NCI-H146 (cell line): ENCODE measurements at places on chromosomes 16 and 17.

GRCh38 chr17:17579691-17580090 is 11.8 kb downstream of the PEMT start:
- DNase-seq = peak; percentile 58

GRCh38 chr17:10844621-10845387 is 6.9 kb upstream of the PIRT start:
- peak; percentile 39 for DNase-seq

DNA sequence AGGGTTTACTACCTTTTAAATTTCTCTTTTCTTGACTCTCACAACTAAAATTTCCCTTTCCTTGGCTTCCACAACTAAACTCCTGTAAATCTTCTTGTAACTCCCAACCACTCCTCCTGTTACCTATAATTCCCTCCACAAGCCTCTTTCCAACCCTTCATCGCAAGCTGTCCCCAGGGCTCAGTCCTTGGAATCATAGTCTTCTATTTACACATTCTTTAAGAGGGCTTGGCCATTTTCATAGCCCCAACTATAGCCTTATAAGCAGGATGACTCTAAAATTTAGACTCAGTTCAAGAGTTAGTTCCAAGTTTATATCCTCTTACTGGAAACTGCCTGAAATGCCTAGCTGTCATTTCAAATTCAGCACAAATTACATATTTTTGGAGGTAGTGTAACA is 23.9 kb downstream of the GLG1 start:
- DNase-seq = no peak

GRCh38 chr16:63497408-63497807 is 1461.2 kb upstream of the CDH8 start:
- DNase-seq = no peak

DNA sequence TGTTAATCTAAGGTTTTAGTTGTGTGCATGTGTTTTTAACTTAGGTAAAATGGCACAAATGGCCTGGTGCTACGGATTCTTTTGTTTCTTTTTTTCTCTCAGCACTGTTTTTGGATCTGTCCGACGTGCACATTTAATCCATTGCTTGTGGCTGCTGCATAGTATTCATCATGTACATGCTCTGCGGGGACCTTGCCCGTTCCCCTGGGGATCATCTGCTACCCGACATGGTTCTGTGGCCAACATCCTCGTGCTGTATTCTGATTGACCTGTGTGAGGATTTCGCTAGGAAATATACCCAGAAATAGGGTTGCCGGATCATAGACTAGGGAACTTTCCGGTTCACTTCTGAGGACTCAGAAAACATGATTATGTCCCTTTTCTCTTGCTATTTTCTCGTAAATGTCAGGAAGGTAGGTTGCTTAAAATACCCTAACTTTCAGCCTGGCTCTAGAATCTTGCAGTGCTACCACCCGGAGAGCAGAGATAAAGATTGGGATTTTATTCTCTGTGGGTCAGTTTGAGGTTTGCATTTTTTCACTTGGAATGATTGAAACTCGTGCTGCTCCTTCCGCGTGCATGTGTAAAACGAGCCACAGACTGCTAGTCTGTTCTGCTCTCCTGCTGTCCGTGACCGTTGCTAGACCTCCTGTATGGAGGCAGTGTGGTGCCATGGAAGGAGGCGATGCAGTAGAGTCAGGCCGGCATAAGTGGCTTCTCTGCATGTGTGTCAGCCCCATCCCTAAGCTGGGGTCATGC is 42.9 kb downstream of the LDHD start:
- no peak for DNase-seq

- peak; percentile 92 for DNase-seq
Observed at GRCh38 chr16:69890114-69890891, 60.8 kb upstream of the CLEC18A start.
